ENCODE measurements at places on chromosomes 1 and 21.

- DNase-seq: no peak
These were observed 2.1 kb downstream of the PTGER3 start for GRCh38 chr1:71045463-71046028.

DNA sequence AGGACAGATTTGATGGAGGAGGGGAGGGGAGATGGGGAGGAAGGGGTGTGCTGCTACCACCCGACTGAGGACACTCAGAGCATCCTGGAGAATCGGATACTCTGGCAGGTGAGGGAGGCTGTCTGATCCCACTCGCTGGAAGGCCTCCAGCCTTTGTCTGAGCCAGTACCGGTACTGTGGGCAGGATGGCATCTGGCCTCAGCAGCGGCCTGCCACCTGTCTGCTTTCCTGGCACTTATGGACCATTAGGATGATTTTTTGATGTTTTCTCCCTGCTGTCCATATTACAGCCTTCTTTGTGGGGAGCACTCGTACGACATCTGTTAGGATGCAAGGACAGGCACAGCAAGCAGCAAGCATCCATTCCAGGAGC is 11.5 kb downstream of the ATP2B4 start:
- no peak for DNase-seq

DNA sequence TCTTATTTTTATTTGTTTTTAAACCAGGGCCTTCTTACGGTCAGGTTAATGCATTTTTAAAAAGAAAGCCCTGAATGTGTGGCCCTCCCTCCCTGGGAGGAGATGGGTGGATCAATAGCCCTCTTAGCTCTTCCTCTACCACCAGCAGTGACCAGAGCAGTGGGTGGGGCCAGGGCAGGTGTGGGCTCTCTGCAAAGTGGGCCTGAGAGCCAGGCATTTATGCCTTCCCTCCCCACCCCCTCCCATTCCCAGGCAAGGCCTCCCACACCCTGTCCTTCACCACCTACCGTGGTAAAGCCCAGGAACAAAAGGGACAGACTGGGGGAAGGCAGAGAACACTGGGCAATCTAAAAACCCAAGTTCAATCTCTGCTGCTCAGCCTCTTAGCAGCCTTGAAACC is 63.9 kb downstream of the SSBP3 start:
- DNase-seq: no peak

DNA sequence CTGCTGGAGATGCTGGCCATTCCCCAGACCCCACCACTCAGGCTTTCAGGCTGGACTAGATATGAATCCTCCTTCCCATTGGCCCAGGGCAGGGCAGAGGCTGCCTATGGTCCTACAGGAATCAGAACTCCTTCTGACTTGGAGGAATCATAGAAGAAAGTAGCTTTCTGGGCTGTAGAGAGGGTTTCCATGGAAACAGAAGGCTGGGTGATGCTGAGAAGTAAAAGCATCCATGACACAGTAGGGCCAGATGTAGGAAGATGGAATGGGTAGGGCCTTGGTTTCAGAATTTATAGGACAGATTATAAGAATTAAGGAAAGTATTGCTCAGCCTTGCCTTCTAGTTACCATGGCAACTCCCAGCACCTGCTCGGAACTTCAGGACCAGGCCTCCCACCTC is 9.0 kb downstream of the NT5C1A start:
- no peak for DNase-seq

GRCh38 chr1:93979718-93980319 is 70.6 kb upstream of the GCLM start:
- DNase-seq: no peak

GRCh38 chr21:42272109-42272962 is 42.9 kb downstream of the TFF3 start:
- DNase-seq: no peak

DNA sequence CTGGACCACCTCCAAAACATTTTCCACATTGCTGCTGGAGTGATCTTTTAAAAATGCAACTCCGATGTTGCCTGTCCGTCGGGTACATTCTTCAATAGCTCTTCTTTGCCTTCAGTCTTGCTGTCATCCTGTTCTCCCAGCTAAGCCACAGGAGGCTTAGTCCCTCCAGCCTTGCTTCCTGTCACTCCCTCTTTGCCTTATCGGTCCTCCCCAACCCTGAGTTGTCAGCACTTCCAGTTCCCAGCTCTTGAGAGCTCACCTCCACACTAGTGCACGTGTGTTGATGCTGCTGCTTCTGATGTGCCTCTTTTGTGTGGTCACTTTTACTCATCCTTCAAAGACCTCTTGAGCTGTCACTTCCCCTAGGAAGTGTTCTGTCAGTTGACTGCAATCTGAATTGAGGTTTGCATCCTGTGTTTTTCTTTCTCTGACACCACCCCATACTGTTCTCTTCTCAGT is 15.3 kb downstream of the UCK2 start:
- no peak for DNase-seq

DNA sequence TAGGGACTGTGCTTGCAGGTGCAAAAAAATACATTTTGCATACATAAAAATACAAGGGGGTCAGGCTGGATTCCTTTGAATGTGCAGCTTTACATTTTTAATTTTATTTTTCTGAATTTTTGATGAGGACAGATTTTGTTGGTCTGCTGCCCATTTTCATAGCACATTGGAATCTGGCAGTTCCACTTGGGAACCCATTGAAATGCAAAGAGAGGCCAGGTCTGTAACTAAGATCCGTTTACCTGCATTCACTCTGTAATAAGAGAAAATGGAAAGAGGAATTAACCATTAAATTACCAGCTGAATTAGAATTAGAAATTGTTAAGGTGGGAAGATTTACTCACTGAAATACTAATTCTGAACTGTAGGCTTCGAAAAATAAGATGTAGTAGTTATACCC is 221.6 kb downstream of the DAB1 start:
- no peak for DNase-seq

DNA sequence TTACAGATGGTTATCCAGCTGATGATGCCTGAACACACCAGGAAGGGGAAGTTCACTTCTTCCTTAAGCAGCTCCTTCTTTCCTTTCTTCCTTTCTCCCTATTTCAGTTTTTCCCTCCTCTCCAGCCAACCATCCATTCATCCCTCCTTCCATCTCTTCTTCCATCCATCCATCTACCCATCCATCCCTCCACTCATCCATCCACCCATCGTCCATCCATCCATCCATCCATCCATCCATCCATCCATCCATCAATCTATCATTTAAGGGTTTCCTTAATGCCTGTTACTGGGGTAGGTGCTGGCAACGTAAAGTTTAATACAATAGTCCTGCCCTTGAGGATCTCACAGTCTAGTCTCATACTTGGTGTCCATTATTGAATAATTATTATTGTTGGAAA is 36.8 kb downstream of the C1orf21 start:
- DNase-seq: no peak

DNA sequence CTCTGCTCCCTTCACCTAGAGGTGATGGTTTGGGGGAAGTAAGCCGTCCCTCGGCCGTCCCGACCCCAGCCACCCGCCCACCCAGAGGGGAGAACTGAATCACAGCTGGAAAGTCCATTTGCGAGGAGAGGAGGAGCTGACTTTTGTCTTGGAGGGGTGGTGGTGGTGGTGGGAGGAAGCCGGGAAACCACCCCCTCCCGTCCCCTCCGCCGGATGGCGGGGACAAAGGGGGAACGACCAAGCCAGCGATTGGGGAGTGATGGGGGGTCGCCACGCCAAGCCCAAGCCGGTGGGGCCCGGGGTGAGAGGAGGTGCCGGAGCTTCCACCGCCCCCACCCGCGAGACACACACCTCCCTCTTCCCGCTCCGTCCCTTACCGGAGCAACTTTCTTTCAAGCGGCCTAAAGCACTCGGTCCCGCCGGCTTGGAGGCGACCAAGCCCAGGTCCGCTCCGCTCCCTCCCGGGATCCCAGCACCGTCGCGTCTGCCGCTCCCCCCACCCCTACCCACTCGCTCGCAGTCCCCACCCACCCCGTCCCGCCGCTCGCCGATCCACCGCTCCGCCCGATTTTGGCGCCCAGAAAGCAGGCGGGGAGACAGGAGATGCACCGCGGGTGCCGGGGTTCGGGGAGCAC is 540 bp downstream of the ARHGEF2 start:
- no peak for DNase-seq

- no peak for DNase-seq
These were observed 112.8 kb downstream of the KIAA0319L start for GRCh38 chr1:35444519-35444774.

DNA sequence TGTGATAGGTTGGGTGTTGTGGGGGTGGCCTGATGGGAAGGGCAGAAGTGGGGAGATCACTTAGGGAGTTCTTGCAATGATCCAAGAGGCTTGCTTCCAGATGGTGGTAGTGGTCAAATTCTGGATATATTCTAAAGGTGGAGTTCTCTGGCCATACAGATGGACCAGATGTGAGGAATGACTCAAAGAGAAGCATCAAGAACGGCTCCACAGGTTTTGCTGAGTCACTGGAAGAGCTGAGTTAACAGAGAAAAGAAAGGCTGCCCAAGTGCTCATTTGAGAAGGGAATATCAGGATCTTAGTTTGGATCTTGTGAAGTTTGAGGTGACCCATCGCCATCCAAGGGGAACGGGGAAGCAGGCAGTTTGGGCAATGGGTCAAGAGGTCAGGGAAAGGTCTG is 192.9 kb upstream of the GALNT2 start:
- DNase-seq: no peak

- DNase-seq: no peak
These were observed 269.4 kb downstream of the PTPRU start for GRCh38 chr1:29505532-29506220.

DNA sequence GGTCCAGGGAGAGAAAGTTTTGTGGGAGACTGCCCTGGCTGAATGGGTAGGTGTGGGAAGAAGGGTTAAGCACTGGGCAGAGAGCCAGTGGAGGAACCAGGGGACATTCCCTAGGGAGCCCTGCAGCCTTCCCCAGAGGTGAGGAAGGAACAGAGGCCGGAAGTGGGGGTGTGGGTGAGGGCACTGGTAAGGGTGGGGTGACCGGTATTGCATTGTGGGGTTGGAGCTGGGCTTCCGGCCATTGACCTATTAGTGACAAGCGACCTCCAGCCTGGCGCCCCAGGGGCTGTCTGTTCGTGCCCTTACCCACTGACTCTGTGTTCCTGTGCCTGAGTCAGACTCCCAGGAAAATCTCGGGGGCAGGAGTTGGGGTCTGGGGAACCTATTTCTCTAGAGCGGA is 3.5 kb upstream of the TSPAN1 start:
- DNase-seq: no peak

DNA sequence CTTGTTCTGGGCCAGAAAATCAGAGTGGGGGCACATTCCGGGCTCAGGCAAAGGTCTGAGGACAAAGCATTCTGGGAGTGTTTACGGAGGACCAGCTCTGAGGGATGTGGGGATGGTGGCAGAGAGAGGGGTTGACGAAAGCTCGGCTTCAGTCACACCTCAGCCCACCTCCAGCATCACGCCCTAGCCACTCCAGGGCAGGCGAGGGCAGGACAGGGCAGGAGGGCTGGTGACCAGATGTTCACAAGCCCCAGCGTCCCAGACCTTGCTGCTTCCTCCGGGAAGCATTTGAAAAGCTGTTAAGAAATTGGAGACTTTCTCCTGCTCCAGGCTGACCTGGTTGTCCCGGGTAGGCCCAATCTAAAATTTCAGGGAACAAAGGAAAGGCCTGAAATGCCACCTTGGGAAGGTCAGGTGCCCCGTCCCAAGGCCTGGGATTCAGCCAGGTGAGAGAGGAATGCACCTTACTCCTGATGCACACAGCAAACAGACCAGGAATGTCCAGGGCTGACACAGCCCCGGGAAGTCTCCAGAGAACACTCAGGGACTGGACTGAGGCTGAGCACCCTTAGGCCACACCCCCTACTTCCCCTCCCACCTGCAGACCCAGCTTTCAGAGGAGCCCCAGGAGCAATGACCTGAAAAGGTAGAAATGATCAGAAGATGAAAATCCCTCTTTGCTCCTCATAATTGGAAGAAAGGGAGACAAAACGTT is 71.9 kb upstream of the KLHDC7A start:
- DNase-seq: no peak

DNA sequence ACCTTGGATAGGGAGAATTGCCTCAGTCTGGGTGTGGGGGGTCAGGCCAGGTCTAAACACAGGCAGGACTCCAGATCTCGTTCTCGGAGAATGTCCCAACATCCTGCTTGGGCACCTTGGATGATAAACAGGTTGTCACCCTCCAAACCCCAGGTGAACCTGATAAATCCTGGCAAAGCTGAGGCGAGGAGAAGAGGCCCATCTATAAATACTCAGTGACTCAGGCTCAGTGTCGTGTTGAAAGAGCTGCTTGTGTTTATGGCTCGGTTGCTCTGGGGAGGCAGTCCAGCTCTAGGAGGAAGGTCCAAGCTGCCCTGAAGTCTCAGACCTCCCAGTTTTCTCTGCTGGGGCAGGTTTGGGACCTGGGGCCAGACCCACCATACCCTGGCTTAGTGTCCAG is 15.8 kb upstream of the TRIM63 start:
- no peak for DNase-seq

DNA sequence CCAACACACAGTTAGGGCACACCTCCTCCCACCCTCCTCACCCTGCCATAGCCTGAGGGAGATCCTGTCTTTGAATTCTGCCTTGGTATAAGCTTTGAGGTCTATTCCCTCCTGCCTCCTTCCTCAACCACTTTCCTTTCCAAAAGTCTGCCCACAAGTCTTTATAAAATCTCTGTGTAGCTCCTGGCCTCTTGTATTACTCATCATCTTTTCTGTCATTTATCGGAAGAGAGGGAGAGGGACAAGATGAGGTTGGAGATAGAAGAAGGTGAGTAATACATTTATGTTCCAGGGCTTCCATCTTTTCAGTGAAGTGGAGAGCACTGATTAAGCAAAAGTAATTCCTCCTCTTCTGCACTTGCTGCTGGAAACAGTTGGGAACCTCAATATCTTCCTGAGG is 30.5 kb upstream of the EFCAB14 start:
- DNase-seq: no peak

- no peak for DNase-seq
These were observed 43.2 kb upstream of the ACTRT2 start for GRCh38 chr1:2977886-2978611.

- no peak for DNase-seq
These were observed 97.0 kb upstream of the IFFO2 start for GRCh38 chr1:19053486-19053885.

DNA sequence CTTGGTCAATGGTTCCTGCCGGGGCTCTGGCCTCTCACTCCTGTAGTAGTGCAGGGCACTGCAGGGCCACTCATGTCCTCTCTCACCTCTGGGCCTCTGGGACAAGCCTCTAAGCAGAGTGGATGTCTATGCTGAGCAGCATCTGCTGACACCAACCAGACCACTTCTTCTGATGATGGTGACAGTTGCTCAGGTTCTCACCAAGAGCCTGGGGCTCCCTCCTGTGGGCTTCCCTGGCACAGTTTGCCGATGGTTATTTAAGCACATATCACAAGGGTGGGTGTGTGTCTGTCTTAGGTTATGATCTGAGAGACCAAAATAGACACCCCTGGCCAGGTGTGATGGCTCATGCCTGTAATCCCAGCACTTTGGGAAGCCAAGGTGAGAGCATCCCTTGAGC is 17.4 kb upstream of the GPR137B start:
- DNase-seq: no peak

DNA sequence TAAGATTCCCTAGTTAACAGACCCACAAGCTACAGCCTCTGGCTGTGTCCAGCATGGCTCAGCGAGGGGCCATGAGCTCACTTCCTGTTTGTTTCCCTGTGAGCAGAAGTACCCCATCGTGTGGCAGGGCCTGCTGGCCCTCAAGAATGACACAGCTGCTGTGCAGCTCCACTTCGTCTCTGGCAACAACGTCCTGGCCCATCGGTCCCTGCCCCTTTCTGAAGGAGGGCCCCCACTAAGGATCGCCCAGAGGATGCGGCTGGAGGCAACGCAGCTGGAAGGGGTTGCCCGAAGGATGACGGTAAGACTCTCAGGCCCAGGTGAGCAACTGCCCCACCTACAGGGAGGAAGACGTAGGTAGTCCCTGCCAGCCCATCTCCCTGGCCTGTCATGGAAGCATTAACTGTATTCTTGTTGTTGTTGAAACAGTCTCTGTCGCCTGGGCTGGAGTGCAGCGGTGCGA is 38.2 kb downstream of the ZBTB17 start:
- no peak for DNase-seq

- DNase-seq: no peak
These were observed 27.7 kb downstream of the PADI3 start for GRCh38 chr1:17276568-17276967.
